ENCODE measurements at places on chromosomes 6 and 20.

DNA sequence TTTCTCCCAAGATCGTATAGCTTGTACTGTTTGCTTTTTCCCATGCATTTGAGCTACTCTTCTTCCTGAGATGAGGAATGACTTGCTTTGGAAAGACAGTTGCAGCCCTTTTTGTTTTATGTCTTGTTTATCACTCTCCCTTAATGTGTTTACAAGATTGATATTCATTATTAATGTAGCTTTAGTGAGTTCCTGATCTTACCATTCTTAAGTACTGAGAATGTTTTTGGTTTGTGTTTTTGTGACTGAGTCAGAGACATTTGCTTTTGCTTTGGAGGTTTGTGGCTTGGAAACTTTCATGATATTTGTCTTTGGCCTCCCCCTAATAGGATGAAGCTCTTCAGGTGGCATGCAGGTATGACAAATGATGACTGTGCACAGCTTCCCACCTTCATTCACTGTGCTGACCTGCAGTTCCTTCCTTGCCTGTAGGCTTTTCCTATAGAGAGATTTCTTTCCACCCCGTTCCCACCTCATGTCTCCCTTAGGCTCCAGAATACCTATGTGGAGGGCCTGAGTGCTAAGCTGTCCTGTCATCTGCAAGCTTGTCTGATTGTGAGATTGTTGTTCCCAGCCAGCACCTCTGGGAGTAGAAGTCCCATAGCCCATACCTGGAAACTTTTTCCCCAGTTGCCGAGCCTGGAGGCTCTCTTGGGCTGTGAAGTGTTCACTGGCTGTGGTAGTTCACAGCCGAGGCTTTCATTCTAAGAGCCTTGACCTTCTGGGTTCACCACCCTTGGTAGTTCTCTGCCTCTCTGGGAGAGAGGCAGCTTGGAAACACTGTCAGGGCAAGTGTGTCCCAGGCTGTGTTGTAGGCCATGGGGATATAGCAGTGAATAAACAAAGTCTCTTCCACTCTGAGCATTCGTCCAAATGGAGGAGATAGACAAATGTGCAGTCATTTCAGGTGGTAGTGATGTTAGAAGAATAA is 27.1 kb downstream of the CDS2 start:
- H3K4me1 ChIP-seq: no peaks in the 10 kb centered on the region
- H3K27me3 ChIP-seq: no peaks in the 10 kb centered on the region
- H3K4me3 ChIP-seq: no peak overlapping the region
- H3K36me3 ChIP-seq: no peaks in the 10 kb centered on the region

DNA sequence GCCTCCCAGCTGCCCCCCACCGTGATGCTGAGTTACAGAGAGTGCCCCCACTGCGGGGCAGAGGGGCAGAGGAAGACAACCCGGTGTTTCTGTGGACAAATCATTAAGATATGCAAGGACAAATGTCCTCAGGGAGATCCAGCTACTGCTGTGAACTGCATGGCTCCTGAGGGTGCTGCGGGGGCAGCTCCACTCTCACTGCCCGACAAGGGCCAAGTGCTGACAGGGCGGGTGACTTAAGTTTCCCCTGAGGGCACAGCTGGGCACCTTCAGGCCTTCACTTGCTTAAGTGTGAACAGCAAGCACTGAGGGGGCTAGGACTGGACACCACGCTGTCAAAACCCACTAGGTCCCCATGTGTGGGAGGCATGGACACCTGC is 26.2 kb upstream of the TCFL5 start:
- H3K27ac ChIP-seq: no peak overlapping the region
- no peak for DNase-seq
- H3K4me1 ChIP-seq: no peaks in the 10 kb centered on the region

DNA sequence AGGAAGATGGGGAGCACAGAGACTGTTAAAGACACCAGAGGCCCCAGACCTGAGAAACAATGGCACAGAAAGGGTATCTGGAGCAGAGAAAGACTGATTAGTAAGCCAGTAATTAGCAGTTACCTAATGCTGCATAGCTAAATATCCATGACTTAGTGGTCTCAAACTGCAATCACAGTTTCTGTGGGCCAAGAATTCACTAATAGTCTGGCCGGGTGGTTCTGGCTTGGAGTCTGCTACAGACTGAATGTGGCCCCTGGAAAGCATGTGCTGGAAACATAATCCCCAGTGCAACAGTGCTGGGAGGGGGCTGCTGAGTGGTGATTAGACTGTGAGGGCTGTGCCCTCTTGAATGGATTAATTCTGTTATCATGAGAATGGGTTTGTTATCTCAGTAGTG is 54.1 kb upstream of the VSX1 start:
- no peak for DNase-seq
- no peaks in the 10 kb centered on the region for H3K4me1 ChIP-seq
- no peak overlapping the region for H3K27ac ChIP-seq
- H3K27me3 ChIP-seq: no peaks in the 10 kb centered on the region
- no peak overlapping the region for H3K4me3 ChIP-seq

DNA sequence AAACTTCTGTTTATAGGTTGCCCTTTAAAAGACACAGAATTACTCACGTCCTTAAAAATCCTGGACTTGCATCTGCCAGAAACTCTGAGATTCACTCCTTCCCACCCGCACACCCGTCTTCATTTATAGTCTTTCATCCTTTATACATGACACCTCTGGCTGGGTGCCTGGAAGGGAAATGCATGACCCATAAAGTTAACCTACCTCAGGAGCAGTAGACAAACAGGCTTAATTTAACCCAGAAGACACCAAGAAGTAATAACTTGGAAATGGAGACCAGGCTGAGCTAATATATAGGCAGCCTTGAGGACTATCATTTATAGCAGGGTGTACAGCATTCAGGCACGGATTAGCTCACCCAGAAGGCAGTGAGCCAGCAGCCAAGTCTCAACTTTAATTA is 429.0 kb upstream of the NRSN1 start:
- H3K27me3 ChIP-seq: no peaks in the 10 kb centered on the region
- H3K36me3 ChIP-seq: no peaks in the 10 kb centered on the region
- H3K4me1 ChIP-seq: no peaks in the 10 kb centered on the region
- no peak overlapping the region for H3K4me3 ChIP-seq

- H3K4me1 ChIP-seq: peaks cover 3% of the 10 kb centered on the region
- H3K36me3 ChIP-seq: no peaks in the 10 kb centered on the region
- no peaks in the 10 kb centered on the region for H3K27me3 ChIP-seq
- no peak for DNase-seq
- no peak overlapping the region for H3K27ac ChIP-seq
These were observed 612.5 kb downstream of the CDH26 start for GRCh38 chr20:60570481-60571277.

GRCh38 chr6:31911826-31912585 is 10.1 kb upstream of the ZBTB12 start:
- H3K4me3 ChIP-seq: no peak overlapping the region
- H3K4me1 ChIP-seq: peaks cover 6% of the 10 kb centered on the region
- H3K27ac ChIP-seq: no peak overlapping the region

GRCh38 chr6:44057931-44058616 is 69.2 kb downstream of the MRPL14 start:
- no peak for DNase-seq
- H3K4me3 ChIP-seq: no peak overlapping the region
- peak overlapping the region; percentile 61 for H3K27ac ChIP-seq
- H3K4me1 ChIP-seq: no peaks in the 10 kb centered on the region
- H3K36me3 ChIP-seq: no peaks in the 10 kb centered on the region

DNA sequence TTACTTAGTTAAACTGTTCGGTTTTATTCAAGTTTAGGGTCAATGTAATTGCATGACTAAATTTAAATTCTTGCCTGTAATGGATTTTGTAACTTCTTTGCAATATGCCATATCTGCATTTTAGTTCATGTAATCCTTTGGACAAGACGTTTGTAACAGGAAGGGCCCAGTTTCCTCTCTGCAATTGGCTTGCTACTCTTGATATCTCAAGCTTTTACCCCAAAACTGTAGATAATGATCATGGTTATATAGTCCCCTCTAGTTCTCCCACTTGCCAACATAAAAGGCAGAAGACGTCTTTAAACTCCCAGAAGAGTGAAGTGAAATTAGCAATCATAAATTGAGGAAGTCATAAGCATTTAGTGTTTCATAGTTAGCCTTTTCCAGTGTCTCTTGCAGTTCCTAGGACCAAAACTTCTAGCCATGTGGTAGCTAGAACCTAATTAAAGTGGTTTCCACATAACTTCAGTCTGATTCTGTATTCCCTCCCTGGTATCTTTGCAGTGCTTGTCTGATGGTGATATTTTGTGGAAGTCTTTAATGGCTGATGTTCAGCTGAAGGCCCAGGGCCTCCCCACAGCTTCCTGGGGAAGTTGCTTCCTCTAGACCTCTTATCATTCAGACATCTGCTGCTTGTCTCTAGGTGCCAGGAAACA is 117.8 kb upstream of the SUPT3H start:
- no peaks in the 10 kb centered on the region for H3K4me1 ChIP-seq
- no peak overlapping the region for H3K4me3 ChIP-seq
- H3K36me3 ChIP-seq: no peaks in the 10 kb centered on the region
- H3K27ac ChIP-seq: no peak overlapping the region
- DNase-seq: no peak

GRCh38 chr6:119633461-119633860 is 283.9 kb upstream of the MAN1A1 start:
- H3K36me3 ChIP-seq: no peaks in the 10 kb centered on the region
- no peaks in the 10 kb centered on the region for H3K4me1 ChIP-seq

- no peak overlapping the region for H3K27ac ChIP-seq
- H3K27me3 ChIP-seq: no peaks in the 10 kb centered on the region
- DNase-seq: no peak
- no peaks in the 10 kb centered on the region for H3K36me3 ChIP-seq
- H3K4me1 ChIP-seq: no peaks in the 10 kb centered on the region
- no peak overlapping the region for H3K4me3 ChIP-seq
These were observed 210.6 kb downstream of the DLL1 start for GRCh38 chr6:170080169-170080827.

DNA sequence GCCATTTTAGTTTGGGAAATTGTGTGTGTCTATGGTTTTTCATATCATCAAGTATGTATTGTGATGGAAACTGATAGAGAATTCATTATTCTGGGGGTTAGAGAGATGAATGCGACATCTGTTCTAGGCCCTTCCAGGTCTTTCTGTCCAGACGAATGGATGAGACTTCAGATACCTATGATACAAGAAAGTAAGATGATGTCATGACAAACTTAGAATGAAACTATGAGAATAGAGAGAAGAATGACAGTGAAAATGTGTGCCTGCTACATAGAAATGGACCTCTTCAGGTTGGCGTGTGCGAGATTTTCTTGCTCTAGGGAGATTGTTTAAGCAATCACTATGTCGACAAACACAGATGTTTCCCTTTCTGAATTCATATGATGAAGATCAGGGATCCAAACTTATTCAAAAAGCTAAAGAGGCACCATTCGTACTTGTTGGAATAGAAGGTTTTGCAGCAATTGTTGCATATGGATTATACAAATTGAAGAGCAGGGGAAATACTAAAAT is 76.1 kb downstream of the SCAND1 start:
- no peaks in the 10 kb centered on the region for H3K4me1 ChIP-seq
- no peaks in the 10 kb centered on the region for H3K36me3 ChIP-seq
- no peak overlapping the region for H3K27ac ChIP-seq
- no peak overlapping the region for H3K4me3 ChIP-seq
- no peak for DNase-seq

GRCh38 chr6:46059608-46060007 is 43.9 kb upstream of the CLIC5 start:
- no peak overlapping the region for H3K27ac ChIP-seq
- H3K27me3 ChIP-seq: no peaks in the 10 kb centered on the region
- H3K4me1 ChIP-seq: no peaks in the 10 kb centered on the region
- no peaks in the 10 kb centered on the region for H3K36me3 ChIP-seq

DNA sequence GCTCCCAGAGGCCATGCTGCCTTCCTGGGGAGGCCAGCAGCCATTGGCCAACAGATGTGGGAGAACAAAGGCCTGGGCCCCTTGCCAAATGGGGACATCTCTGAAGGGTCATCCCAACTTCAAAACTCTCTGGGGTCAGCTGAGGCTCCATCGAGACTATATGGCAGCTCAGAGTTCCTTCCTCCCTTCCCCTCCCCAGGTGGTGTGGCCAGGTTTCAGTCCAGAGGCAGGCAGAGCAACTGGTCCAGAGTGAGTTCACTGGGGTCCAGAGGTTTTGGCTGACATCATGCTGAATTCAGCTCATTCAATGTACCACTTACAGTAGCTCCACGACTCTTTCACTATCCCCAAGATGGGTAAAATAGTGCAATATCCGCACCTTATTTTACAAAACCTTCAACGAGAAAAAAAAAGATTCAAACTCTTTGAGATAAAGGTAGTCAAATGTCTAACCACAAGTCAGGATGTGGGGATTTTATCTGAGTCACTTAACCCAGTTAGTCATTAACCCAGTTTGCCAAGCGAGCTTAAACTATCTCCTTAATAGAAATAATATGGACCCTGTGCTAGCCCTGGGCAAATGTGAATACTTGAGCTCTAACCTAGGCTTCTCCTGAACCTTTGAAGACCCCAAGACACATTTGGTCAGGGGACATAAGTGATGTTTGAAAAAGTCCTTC is 108.4 kb upstream of the PLEKHG1 start:
- no peak for DNase-seq
- H3K27me3 ChIP-seq: peaks cover 10% of the 10 kb centered on the region
- H3K36me3 ChIP-seq: no peaks in the 10 kb centered on the region
- no peak overlapping the region for H3K27ac ChIP-seq

DNA sequence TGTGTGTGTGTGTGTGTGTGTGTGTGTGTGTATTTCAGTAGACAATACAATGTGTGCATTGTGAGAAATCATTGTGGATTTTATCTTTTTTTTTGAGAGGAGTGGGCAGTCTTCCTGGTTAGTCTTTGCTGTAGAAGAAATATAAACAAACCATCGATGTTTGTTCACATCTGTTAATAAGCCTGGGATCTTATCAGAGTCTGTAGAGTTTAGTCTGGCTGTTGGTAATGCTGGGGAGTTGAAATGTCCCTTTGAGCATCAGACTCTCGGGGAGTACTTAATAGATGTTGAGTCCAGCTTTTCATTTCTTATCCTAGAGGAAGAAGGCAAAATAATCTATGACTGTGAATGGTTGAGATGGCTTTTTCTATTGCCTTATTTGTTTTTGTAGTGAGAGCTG is 96.6 kb upstream of the SUPT3H start:
- DNase-seq: no peak
- no peaks in the 10 kb centered on the region for H3K36me3 ChIP-seq
- H3K27me3 ChIP-seq: no peaks in the 10 kb centered on the region
- no peak overlapping the region for H3K4me3 ChIP-seq
- no peaks in the 10 kb centered on the region for H3K4me1 ChIP-seq
- no peak overlapping the region for H3K27ac ChIP-seq

GRCh38 chr6:124955108-124955856 is 7.0 kb upstream of the RNF217 start:
- no peaks in the 10 kb centered on the region for H3K27me3 ChIP-seq
- no peaks in the 10 kb centered on the region for H3K36me3 ChIP-seq
- no peaks in the 10 kb centered on the region for H3K4me1 ChIP-seq
- no peak for DNase-seq
- no peak overlapping the region for H3K4me3 ChIP-seq

DNA sequence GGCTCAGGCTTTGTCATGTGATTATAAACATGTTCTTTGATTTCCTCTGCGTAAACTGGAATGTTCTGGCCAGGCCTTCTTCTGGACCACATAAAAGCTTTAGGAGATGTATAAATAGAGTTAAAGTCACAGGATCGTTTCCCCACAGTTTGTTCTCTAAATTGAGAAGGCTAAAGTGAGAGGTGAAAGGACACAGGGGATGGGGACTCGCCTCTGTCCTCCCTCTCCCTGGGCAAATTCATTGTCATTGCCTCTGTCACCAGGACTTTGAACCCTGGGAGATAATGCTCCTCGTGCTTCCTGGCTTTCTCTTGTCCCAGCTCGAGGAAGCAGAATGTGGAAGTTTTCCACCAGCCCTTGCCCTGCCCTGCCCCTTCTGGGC is 20.3 kb upstream of the ZFAND3 start:
- peaks cover 7% of the 10 kb centered on the region for H3K4me1 ChIP-seq
- DNase-seq: no peak
- no peak overlapping the region for H3K4me3 ChIP-seq
- H3K27ac ChIP-seq: no peak overlapping the region

GRCh38 chr20:44073675-44074071 is 113.3 kb downstream of the JPH2 start:
- H3K4me3 ChIP-seq: no peak overlapping the region
- peaks cover 7% of the 10 kb centered on the region for H3K4me1 ChIP-seq
- no peaks in the 10 kb centered on the region for H3K36me3 ChIP-seq
- DNase-seq: no peak
- peaks cover 11% of the 10 kb centered on the region for H3K27me3 ChIP-seq
